Stimulated activated CD8-positive, alpha-beta memory T cell treated with anti-CD3 and anti-CD28 coated beads, Interleukin-12 subunit alpha, Interleukin-12 subunit beta, amount 100 ng/mL, for 1 hour (primary cell): ENCODE measurements at places on chromosomes 3 and 15.

GRCh38 chr3:194300382-194300758 lies 50.8 kb downstream of the CPN2 start:
- DNase-seq = no peak

DNA sequence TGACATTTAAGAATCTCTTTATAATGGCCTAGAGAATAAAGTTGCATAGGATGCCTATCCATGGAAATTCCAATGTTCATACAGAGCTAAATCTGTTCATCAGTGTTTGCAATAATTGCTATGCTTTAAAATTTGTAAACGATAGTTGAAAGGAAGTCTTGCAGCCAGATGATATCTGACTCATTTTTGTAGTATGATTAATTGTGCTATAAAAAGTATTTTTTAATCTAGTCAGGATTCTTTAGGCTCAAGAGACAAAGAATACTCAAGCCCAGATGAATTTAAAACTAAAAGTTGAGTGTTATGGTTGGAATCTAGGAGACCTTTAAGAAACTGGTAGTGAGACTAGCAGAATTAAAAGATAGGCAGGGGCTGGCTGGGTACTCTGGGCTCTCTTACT lies 50.5 kb downstream of the SUCNR1 start:
- DNase-seq = no peak

- DNase-seq = no peak
These were observed 66.8 kb upstream of the HACD2 start for GRCh38 chr3:123651449-123652341.

- no peak for DNase-seq
These were observed 24.4 kb downstream of the SLC2A2 start for GRCh38 chr3:171001957-171002694.
